ENCODE measurements at places on chromosomes 2 and 18. TPM values are rescaled to one million over a fixed set of nuclear protein-coding genes. Genes with fewer than 3 reads are reported as not detected.

- no peak for DNase-seq
These were observed 658.0 kb upstream of the CDH2 start for GRCh38 chr18:28834889-28835288.

GRCh38 chr2:158889135-158889853, 79.1 kb upstream of the TANC1 start:
- DNase-seq: no peak

GRCh38 chr18:71045331-71046065, 756.7 kb downstream of the SOCS6 start:
- no peak for DNase-seq

GRCh38 chr2:45554742-45555140, 56.3 kb downstream of the SRBD1 start:
- DNase-seq: no peak

DNA sequence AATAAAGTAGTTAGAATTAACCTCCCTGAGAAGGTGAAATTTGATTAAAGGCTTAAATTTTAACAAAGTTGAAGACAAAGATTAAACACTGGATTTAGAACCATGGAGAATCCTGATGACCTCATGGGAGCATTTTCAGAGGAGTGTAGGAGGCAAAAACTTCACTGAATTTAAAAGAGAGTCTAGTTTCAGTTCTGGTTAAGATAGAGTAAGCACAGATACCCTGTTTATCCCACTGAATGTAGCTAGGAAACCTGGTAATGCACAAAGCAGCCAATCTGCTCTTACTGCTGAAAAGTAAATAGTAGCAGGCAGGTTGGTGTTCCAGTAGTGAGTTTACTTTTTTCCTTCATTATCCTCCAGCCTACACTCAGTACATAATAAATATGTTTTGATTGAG, 654.9 kb upstream of the SYT4 start:
- DNase-seq: no peak

GRCh38 chr2:35822716-35823115, 532.9 kb upstream of the CRIM1 start:
- DNase-seq: no peak

DNA sequence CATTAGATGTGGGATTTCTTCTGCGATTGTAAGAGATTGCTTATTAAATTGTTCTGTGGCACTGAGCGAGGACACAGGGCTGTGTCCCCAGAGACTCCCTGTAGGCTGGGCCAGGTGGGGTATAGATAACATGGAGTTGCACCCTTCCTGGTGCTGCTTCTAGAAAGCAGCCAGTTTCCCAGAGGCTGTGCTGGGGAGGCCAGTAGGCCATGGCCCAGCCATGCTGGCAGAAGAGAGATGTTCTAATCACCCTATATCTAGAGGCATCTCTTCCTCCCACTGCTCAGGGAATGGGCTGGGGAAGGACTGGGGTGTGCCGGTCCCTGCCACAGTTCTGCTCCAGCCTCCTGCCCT, 66.9 kb downstream of the HS1BP3 start:
- DNase-seq: no peak

- no peak for DNase-seq
These were observed 210.4 kb upstream of the OSR1 start for GRCh38 chr2:19568809-19569208.

- no peak for DNase-seq
These were observed 20.6 kb downstream of the TMEM87B start for GRCh38 chr2:112075490-112076260.

GRCh38 chr2:86673986-86674670, 46.0 kb upstream of the RMND5A start:
- DNase-seq: no peak

ARMC9 gene
- 2.0 TPM for total RNA-seq

FEV gene
- total RNA-seq: not detected

ZC3H6 gene
- total RNA-seq: 39.7 TPM

PRKAG3 gene
- total RNA-seq: not detected

CD8B2 gene
- not detected for total RNA-seq

SCTR gene
- total RNA-seq: not detected

RBM44 gene
- total RNA-seq: 0.60 TPM

SKOR2 gene
- not detected for total RNA-seq

All from naive thymus-derived CD4-positive, alpha-beta T cell (primary cell).